ENCODE measurements at places on chromosomes 5 and 9.
A peak's percentile ranks its signal among the peaks of the same experiment; 100 is the strongest.

DNA sequence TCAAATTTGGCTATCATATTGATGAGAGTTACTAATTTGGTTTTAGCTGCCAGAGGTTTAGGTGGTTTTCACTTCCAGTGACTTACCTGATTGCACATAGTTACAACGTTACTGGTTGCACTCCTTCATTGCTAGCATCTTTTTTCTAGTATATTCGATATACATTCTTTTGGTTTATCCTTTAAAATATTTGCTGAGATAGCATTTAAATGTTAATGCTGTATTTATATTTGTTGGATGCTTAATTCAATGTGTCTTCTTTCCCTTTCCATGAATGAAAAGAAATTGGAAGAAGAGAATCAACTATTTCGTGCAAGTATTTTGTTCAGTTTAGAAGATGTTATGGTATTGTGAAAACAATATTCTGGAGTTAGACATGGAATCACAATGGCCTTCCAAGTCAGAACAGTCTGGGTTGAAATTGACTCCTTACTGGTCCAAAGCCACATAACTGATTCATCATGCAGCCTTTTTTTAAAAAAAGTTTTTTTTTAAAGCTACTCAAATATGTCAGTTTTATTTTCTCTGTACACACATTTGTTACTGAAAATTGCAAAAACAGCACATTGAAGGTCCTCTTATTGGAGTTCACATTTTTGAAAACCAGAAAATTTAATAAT lies 2.2 kb downstream of the SPIN1 start:
- DNase-seq: no peak

GRCh38 chr9:113456235-113456634 lies 7.3 kb upstream of the RGS3 start:
- DNase-seq: no peak

DNA sequence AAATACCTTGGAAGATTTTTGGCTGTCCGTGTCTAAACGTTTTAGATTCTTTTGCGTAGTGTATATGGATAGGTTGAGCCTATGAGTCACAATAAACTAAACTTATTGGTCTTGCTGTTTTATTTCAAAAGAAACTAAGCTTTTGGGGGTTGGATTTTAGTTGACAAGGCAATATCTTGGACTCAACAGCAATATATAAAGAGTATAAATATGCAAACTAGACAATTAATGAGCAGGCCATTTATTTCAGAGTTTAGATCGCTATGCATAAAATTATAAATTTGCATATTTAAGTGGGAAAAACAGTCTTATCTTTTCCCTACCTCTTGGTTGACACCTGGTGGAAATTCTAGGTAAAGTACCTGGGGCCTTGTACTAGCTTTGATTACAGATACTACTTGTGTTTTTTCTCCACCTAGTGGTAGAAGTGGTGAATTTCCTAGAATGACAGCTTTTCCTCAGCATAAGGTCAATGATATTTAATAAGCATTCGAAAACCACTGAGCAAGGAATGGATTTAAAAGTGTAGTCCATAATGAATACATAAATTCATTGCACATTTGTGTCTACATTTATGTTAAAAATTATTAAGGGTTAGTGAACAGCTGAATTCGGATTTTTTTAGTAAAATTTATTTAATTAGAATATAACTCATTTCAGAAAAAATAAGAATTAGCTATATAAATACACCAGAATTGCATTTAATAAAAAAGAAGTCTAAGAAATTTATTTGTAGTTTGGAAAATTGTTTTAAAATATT lies 1.7 kb upstream of the ARRDC3 start:
- peak; percentile 13 for DNase-seq

DNA sequence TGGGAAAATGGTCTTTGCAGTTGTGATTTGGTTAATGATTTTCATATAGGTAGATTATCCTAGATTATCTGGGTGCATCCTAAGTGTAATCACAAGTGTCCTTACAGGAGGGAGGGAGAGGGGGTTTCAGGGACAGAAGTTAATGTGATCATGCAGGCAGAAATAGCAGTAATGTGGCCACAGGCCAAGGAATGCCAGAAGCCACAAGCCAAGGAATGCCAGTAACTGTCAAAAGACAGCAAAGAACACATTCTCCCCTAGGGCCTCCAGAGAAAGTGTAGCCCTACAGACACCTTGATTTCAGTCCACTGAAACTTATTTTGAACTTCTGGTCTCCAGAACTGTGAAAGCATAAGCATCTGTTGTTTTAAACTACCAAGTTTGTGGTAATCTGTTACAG lies 2074.5 kb downstream of the MAT2B start:
- no peak for DNase-seq

GRCh38 chr5:180389252-180390101 lies 36.3 kb upstream of the GFPT2 start:
- no peak for DNase-seq
